ENCODE measurements at places on chromosomes 3 and 15.
A peak's percentile ranks its signal among the peaks of the same experiment; 100 is the strongest.

- no peak for DNase-seq
Observed at GRCh38 chr3:66165660-66166059, 55.1 kb upstream of the SLC25A26 start.

- DNase-seq: no peak
Observed at GRCh38 chr15:94638183-94638582, 406.8 kb downstream of the MCTP2 start.

DNA sequence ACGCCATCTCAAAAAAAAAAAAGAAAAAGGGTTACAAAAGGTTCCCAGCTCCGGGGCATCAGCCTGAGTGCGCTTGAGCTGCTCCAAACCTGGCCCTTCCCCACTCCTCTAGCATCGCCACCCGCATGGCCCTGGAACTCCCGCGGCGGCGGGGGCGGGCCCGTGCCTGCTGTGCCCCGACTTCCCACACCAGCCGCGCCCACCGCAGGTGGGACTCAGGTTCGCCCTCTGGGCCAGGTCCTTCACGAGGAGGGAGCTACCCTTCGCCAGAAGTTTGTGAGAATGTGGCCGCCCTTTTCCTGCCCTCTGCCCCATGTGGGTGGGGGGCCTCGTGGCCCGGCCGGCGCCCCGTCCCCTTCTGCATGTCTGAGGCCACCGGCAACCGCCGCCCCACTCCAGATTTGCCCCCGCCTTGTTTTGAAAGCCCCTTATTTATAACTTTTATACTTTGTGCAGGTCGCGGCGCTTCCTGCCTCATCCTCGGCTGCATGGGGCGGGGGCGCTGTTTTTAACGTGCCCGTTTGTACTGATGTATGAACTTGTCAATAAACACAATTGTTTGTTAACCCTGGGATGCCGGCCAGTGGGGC is 507 bp upstream of the JMJD7 start:
- DNase-seq: peak; percentile 36

DNA sequence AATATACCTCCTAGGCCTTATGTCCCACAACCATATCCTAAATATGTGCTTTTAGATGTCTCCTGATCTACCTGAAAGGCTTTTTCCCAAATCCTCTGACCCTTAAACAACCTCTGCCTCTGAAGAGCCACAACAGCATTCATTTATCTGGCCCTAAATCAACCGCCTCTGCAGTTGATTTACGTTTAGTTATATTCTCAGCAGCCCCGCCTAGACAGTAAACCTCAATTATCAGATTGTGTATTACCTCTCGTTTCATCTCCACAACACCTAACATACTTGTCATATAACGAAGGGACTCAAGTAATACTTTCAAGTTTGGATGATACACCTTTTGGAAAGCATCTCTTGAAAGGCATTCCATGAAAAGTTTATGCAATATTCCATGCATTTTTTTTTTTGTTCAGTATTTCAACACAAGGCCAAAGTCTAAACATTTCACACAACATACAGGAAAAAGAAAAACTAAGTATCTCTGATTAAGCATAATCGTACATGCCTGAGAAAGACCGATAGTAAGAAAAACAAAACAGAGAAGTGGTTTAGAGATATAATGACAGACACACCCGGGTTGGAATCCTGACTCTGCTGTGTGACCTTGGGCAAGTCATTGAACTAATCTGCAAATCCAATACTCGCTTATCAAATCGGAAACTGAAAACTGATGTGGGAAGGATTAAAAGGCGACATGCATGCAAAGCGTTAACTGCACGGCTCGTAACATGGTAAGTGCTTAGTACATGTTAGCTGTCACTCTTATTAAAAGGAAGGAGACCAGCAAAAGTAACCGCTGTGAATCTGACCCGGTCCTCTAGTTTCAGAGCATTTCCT is 778 bp downstream of the CRBN start:
- DNase-seq: no peak

- DNase-seq: no peak
Observed at GRCh38 chr3:65532215-65532614, 506.5 kb downstream of the MAGI1 start.
